ENCODE measurements at places on chromosomes 4 and X.

DNA sequence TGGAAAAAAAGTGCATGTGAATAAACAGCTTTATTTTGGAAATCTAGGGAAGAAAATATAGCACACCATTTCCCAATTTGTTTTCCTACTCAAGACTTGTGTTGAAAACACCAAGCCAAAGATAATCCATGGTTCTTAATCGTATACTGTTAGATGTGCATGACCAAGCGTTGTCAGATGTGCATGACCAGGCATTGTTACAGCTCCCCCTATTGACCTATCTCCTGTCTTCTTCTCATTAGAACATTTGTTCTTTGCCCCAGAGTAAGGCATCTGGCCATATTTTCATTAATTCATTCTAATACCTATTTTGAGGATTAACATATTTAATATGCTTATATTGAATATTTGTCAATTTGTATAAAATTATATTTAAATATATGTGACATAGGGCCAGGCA, 14.4 kb upstream of the VCX start:
- no peak for DNase-seq

DNA sequence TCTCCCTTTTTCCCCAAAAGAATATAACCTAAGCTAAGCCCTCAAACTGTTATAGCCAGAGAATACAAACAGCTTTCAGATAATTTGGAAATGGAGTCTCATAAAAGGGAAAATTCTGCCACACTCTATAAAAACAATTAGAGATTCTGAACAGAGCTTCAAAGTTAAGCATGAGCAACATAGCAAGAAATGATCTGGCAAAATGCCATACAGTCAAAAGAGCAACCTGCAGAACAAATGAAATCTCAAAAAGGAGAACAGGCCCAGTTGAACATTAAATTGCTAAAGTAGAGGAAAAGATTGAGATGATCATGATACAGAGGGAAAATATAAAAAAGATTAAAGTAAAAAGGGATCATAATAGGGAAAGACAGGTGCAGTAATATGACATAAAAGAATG, 250.5 kb downstream of the TLL1 start:
- no peak for DNase-seq

GRCh38 chrX:110322603-110323002, 4.7 kb upstream of the AMMECR1 start:
- no peak for DNase-seq

GRCh38 chr4:94550352-94550751, 98.6 kb downstream of the PDLIM5 start:
- DNase-seq = no peak

GRCh38 chr4:141350122-141350905, 129.6 kb downstream of the ZNF330 start:
- DNase-seq = no peak

DNA sequence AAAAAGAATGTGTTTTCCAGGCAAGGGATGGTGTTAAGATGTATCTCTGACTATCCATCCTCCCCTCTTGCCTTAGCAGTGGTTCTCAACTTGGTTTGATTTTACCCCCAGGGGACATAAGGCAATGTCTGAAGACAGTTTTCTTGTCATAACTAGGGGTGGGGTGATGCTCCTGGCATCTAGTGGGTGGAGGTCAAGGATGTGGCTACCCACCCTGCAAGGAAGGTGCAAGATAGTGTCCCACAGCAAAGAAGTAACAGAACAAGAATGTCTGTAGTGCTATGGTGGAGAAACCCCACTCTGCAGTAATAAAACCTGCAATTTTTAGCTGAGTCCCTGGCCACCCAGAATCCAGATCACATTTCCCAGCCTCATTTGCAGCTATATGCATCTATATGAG, 81.2 kb upstream of the TBL1X start:
- DNase-seq = no peak

GRCh38 chr4:14636563-14636962, 365.7 kb upstream of the CPEB2 start:
- DNase-seq = no peak

DNA sequence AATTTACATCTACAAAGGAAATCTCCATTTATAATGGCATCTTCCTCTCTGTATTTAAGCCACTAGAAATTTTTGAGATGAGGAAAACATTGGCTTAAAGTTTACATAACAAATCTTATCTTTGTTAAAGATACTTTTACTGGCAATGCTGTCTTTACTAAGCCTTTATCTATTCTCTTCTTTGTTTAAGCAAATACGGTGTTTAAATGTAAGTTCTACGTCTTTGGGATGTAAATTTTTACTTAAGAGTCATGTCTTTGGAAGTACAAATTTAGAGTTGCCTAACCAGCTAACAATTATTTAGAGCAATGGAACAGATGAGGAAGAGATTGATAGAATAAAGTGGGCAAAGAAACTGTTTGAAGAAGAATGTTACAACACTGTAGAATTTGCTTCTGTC, 1024.0 kb upstream of the PCDH10 start:
- DNase-seq = no peak

GRCh38 chr4:78665216-78665770, 110.9 kb upstream of the BMP2K start:
- no peak for DNase-seq

DNA sequence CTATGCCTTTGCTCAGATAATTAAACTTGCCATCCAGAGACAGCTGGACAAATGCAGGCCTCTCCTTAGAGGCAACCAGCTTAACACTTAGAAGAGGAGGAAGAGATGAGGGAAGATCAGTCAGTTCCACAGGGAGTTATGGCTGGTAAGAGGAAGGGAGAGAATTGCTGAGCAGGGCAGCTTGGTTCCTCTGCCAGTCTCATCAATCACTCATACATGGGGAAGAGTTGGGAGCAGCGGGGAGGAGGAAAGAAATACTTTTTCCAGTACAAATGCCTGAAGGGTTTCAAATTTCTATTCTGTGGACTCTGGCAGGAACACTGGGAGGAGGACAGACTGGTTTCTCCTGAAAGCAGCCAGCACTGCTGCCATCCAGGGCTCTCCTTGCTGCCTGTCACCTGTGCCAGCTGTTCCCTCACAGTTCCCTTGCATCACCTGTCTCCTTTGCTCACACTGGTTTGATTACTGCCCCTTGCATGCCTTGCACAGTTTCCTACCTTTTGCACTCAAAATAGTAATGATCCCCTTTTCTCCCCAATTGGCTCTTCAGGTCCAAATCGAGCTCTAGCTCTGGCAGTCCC, 59.5 kb downstream of the PGRMC2 start:
- no peak for DNase-seq

GRCh38 chr4:37934096-37934495, 26.1 kb upstream of the PTTG2 start:
- DNase-seq = no peak

DNA sequence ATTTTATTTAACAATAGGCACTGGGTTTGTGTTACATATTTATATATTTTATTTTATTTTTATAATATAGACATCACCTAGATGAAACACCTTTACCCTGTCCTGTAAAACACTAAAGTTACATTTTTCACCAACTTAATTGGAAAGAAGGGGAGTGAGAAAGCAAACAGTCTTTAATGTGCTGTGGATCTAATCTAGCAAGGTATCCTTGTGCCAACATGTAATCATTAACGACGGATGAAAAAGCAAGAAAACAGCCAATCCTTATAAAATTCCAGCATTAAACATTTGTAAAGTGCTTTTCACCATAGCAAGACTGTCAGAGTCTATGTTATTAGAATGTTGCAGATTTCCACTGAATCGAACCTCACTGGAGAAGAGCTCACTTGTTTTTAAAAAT, 92.7 kb downstream of the HHIP start:
- no peak for DNase-seq

- no peak for DNase-seq
Observed at GRCh38 chr4:124641715-124642381, 70.7 kb downstream of the ANKRD50 start.

DNA sequence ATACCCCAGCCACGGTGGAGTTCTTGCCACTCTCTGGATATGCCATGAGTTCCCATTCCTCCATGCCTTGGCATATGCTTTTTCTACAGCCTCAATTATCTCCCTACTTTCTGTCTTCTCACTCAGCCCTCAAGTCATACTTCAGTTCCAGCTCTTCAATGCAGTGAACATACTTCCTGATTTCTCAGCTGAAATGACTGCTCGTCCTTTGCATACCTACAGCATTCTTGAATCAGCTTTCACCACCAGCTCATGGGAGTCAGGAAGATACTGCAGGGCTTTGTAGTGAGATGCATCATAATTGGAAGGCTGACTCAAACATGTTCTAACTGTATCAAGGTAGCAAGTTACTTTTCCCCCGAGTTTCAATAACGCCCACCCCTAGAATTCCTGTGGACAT, 118.4 kb downstream of the APBB2 start:
- DNase-seq = no peak

- DNase-seq = no peak
Observed at GRCh38 chr4:146585761-146586333, 52.8 kb upstream of the POU4F2 start.

DNA sequence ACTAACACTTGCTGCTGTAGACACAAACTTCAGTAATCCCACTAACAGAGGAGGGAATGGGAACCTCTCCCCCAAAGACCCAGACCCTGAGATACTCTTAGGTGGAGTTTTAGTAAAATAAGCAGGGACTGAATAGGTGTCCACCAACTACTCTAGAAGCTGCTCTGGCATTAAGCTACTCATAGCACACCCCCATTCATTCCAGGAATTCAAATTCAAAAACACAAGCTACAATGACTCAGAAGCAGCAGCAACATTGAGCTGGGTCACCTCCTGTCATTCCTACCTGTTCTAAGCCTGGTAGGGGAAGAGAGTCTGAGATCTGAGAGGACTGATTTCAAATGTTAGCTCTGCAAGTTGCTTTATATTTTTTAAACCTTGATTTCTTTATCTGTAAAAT, 135.4 kb upstream of the FRMPD4 start:
- no peak for DNase-seq

DNA sequence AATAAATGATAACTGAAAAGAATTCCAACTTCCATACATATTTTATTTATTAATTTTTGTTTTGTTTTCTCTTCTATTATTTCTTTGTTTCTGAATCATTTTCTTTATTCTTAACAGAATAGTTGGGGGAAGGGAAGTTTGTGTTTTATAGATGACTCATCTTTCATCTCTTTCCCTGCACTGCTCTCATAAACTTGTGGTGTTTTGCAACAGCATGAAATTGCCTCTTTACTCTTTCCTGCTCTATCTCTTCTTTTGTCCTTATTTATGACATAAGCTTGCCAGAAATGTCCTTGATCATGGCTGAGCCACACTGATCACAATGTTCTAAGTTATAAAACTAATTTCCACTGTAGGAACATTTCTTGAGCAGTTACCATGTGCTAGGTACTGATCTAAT, 22.3 kb downstream of the QRFPR start:
- no peak for DNase-seq

DNA sequence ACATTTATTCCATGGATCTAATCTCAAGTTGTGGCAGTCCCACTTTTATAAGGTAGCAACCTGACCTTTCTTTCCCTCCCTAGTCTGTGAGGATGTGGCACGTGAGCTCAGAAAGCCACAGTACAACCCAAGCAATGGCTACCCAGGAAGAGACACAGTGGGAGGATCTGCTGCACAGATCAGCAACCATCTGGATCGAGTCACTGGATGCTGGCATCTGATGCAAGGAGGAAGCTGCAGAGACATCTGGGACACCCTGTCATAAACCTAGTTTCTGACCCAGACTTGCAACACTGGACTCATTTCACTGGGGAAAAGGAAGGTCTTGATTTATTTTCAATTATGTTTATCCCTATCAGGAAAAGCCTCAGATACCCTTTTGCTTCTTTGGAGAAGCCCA, 327.1 kb downstream of the PAPSS1 start:
- DNase-seq = no peak

GRCh38 chrX:15143825-15144121, 126.1 kb downstream of the ASB9 start:
- DNase-seq = no peak

- DNase-seq = no peak
Observed at GRCh38 chr4:25986807-25987206, 72.8 kb downstream of the SMIM20 start.

GRCh38 chr4:3406431-3406830, 35.3 kb upstream of the HGFAC start:
- DNase-seq = no peak

- no peak for DNase-seq
Observed at GRCh38 chr4:182593402-182593801, 323.8 kb downstream of the DCTD start.

GRCh38 chr4:83767067-83767466, 231.2 kb downstream of the GPAT3 start:
- DNase-seq = no peak

DNA sequence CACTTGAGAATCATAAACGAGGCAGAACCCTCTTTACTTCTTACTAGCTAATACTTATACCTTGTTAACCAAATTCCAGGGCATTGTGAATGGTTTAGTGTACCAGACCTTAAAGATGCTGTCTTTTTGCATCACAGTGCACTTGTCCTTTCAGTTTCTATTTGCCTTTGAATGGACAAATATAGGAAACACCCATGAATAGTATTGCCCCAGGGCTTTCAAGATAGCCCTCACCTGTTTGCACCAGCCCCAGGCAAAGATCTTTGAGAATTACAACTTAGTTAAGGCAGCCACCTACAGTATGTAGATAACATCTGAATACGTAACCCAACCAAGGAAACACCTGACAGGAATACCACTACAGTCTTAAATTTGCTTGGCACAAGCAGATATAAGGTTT, 60.8 kb upstream of the CT45A1 start:
- DNase-seq = no peak

DNA sequence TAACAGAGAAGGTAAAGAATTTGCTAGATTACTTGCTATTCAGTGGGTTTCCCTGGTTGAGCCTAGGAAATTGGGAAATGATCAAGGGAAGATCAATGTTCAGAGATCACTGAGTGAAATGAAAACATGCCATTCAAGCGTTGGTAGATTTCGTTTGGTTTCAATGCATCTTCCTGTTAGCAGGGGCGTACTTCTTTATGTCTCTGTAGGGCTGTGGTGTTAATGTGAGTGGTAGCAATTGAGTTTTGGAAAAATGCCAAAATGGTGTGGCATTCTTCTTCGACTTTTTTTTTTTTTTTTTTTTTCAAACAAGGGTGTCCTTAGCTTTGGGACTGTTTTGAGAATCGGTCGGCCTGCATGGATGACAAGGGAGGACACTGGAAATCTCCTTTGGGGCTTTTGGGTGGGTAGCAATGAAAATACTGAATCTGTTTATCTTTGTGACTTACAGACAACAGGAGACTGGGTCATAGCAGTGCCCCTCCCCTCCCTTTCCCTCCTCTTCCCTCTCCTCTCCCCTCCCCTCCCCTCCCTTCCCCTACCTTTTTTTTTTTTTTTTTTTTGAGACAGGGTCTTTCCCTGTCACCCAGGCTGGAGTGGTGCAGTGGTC, 50.4 kb downstream of the SPRY1 start:
- no peak for DNase-seq

GRCh38 chrX:49919617-49920016, 2.8 kb upstream of the CLCN5 start:
- DNase-seq = no peak

- no peak for DNase-seq
Observed at GRCh38 chrX:43822014-43822413, 60.2 kb downstream of the MAOB start.

DNA sequence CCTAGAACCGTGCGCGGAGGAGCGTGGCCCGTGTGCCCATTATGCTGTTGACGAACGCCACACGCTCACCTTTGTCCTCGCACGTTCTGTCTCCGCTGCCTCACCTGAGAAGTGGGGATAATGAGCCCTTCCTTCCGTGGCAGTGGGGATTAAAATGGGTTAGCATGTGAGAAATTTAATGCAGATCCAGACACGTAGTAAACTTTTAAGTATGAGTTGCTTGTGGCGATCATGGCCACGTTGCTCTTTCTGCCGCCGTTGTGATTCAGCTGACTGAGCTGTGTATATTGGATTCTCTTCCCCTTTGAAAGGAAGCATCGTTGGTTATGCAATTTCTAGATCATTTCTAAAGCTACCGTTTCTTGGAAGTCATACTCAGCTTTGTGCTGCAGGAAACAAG, 16.5 kb downstream of the TBC1D14 start:
- DNase-seq = no peak

GRCh38 chrX:148794350-148794749, 293.9 kb downstream of the AFF2 start:
- no peak for DNase-seq
